ENCODE measurements at places on chromosomes 5 and 9.

GRCh38 chr5:83172655-83173054 lies 95.3 kb downstream of the XRCC4 start:
- DNase-seq, result no peak

GRCh38 chr9:71647094-71647591 lies 121.2 kb downstream of the CEMIP2 start:
- DNase-seq, result no peak

DNA sequence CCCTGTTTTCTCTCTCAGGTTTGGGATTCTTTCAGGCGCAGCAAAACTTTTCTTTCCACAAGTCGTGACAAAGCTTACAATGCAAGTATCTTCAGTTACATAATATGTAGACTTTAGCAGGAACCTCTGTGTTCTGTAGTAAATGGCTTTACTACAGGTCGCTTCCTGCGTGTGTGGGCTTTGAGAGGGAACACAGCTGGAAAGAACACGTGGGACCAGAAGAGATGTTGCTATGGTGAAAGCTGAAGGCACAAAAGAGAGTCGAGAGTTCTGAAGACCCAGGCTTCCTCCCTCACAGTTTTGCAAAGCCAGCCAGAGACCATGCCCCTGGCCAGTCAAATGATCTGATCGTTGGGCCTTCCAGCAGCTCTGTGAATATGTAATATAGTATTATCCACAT lies 4.0 kb downstream of the ANKRD55 start:
- DNase-seq, result no peak

DNA sequence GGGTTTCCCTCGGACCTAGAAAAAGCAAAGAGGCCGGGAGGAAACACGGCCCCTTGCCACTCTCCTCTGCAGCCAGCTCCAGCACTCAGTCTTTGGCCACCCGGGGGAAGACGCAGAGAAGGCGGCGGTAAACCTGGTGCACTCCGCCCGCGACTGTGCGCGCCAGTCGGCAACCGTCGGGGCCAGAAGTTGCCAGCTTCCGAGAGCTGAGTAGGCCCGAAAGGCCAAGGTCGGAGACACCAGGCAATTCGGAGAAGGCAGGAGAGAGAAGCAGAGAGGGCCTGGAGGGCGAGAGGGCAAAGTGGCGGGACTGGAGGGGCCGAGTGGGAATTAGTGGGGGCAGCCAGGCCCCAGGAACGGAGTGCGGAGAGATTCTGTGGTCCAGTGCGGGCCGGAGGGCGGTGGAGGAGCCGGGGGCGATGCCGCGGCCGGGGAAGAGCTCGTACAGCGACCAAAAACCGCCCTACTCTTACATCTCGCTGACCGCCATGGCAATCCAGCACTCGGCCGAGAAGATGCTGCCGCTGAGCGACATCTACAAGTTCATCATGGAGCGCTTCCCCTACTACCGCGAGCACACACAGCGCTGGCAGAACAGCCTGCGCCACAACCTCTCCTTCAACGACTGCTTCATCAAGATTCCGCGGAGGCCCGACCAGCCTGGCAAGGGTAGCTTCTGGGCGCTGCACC lies at the start of gene FOXB2:
Gene FOXB2 (plus strand): TSS at position 420 of the 690 bp plus-strand sequence. CDS start 0 bp downstream, at position 420.
- no peak for DNase-seq

GRCh38 chr5:59553992-59554391 lies 339.5 kb downstream of the PDE4D start:
- DNase-seq, result no peak

DNA sequence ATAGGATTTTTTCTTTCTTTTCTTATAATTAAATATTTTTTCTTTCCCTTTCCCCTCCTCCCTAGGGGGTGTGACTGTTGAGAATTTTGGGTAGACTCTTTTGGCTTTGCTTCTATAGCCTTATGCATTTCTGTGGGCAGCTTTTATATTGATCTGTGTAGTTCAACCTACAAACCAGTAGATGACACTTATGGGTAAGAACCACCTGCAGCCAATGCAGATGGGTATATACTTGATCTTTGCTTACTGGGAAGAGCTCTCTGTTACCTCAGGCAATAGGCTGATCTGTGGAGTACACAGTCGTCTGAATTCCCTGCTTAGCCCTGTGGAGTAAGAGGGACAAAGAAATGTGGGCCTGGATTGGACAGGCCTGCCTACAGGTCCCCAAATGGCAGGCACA lies 102.7 kb upstream of the STARD4 start:
- no peak for DNase-seq

DNA sequence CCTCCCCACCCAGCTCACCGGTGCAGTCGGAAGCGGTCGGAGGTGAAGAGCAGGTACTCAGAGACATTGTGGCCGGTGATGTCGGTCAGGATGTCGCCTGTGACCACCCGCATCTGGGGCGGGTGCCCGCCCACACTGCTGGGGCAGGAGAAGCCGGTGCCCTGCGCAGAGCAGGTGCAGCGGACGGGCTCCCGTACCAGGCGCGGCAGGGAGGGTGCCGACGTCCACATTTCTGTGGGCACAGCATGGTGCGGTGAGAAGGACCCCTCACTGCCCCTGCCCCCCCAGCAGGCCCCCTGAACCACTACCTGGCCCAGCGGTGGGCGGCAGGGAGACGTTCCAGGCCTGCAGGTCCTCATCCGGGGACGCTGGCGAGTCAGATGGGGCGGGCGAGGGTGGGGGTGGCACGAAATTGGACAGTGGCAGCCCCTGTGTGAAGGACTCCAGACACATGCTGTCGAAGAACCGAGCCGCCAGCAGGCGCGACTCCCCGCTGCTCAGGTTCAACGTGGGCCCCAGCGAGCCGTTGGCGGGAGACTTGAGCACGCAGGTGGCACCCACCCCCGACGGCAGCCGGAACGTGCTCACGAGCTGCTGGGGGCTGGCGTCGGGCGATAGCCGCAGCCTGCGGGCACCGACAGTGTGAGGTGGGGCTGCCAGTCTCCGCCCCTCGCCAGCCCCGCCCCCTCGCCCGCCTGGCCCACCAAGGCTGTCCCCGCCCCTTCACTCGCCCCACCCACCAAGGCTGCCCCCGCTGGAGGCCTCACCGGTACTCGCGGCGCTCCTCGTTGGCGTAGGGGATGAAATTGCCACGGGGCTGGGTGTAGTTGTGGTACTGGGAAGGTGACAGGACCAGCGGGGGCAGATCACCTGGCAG lies 15.1 kb downstream of the ABCA2 start:
- DNase-seq, result no peak

- no peak for DNase-seq
Observed at GRCh38 chr5:59421986-59422941, 471.3 kb downstream of the PDE4D start.

- no peak for DNase-seq
Observed at GRCh38 chr9:78958892-78959291, 612.9 kb upstream of the TLE4 start.

GRCh38 chr9:137740312-137740711 lies 121.5 kb downstream of the EHMT1 start:
- no peak for DNase-seq

All from activated CD4-positive, alpha-beta T cell treated with anti-CD3 and anti-CD28 coated beads, Interleukin-2, amount 50 U/mL, for 24 hours (primary cell).